Activated CD4-positive, alpha-beta T cell treated with anti-CD3 and anti-CD28 coated beads for 48 hours (primary cell): ENCODE measurements at places on chromosomes 2 and 18.

DNA sequence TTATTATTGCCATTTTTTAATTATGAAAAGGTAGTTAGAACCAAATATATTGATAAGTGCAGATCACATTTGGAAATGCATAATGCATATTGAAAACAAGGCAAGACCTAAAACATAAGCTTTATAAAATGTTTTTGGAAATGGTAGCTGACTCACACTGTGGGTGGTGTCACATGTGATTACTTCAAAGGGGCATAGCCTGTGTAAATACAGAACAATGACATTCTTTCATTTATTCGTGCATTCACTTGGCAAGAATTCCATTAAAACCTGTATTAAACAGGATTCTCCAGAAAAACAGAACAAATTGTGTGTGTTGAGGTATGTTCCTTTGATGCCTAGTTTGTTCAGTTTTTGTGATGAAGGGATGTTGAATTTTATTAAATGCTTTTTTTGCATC, 427.3 kb upstream of the ST6GAL2 start:
- DNase-seq, result no peak

DNA sequence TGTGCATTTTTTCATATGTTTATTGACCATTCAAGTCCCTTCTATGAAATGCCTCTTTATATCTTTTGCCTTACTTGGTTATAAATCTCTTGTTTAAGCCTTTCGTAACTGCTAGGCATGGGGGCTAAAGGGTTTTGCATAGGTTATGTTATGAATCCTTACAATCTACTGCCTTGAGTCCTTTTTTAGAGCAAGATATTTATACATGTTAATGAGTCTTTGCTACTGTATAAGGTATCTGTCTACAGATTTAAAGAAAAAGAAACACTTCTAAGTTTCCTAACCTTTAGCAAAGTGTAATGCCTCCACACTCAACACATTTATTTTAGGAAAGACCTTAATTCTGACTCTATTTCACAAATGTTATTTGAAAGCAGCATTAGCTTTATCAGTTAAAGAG, 43.6 kb upstream of the XPO1 start:
- DNase-seq, result no peak

- DNase-seq, result no peak
These were observed 29.6 kb downstream of the RBMS1 start for GRCh38 chr2:160464017-160464416.

- DNase-seq, result no peak
These were observed 47.2 kb upstream of the XPO1 start for GRCh38 chr2:61585383-61585782.

DNA sequence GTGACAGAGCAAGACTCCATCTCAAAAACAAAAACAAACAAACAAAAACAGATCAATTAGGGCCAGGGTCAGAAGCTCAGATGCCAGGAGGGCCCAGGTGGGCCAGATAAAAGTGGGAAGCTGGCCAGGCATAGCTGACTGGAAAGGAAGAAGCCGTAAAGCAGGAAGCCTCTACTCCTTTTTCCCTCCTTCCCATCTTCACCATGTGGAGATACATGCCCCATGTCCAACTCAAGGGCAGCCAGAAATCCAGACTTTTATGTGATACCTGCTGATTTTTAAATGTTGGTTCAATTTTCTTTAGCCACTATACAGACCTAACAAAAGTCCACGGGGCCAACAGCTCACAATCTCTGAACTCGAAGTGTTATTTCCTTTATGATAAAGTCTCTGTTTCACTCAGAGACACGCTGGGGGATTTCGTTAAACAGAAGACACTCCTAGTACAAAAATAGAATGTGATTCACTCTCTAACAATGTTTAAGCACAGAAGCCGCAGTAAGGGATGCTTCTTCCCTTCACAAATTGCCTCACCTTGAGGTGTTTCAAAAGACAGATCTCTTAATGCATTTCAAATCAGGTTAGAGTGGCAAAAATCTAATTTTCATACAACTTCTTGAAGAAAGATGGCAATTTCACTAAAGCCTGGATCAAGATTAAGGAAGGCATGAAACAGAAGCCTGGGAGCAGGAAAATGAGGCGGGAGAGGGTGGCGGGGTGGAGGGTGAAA, 14.0 kb downstream of the TMEM247 start:
- no peak for DNase-seq

DNA sequence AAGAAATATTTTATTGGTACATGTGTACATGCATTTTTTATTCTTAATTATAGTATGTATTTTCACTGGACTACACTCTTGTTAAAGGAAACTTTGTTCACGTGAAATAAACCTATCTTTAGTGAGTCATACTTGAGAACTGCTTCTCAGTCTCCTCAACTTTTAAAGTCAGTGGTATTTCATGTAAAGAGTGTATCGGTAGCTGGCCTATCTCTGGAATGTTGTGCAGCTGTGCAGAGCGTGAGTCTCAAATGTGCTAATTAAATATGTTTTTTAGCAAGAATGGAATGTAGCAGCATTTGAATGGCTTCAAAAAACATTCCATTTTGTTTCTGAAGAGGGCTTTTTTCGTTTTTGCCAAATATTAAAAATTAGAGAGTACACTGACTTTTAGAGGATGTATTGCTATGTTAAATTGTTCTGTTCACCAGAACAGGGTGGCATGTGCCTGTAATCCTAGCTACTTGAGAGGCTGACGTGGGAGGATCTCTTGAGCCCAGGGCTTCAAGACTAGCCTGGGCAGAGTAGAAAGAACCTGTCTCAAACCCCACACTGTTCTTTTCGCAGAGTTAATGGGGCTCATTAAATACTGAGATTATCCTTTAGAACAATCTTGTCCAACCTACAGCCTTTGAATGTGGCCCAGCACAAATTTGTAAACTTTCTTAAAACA, 14.3 kb downstream of the SPTBN1 start:
- DNase-seq, result no peak

GRCh38 chr2:207830778-207831438, 61.2 kb upstream of the FZD5 start:
- no peak for DNase-seq

DNA sequence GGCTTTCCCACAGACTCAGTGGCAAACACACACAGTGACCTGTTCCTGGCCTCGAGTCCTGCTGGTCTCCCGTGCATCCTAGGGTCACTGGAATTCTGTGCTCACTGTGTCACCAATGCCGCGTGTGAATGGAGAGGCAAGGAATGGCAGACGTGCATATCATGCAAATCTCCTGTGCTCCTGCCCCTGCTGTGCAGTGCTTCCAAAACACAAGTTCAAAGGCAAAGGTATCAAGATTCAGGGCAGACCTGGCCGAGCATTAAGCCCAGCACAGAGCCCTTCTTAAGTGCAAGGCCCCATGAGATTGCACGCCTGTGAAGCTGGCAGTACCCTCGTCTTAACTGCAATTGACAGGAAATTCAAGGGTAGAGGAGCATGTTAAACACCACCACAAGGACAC, 129.1 kb downstream of the NDUFA10 start:
- DNase-seq, result no peak

DNA sequence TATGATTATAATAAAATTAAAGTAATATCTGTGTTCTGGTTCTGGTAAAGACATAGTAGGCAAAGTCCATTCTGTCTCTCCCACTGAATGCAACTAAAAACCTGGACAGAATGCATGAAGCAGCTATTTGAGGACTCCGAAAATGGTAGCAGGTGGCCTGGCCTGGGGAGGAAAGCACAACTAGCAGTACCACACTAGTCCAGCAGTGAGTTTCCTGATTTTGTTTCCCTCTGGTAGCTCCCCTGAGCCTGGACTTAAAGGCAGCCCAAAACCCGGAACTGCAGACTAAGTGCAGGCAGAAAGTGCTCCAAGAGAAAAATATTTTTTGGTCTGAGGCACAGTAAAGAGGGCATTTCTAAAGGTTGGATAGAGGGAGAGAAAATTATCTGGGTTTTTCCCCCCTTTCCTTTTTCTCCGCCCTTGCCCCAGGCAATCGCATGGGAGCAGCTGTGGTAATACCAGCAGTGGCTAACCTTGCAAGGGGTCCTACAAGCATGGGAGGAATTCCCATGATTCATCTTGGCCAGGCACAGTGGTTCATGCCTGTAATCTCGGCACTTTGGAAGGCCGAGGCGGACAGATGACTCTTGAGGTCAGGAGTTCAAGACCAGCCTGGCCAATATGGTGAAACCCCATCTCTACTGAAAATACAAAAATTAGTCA, 32.3 kb downstream of the ASXL2 start:
- DNase-seq, result no peak
